ENCODE measurements at places on chromosomes 2 and 18.

GRCh38 chr2:9071032-9071431 is 67.5 kb upstream of the MBOAT2 start:
- DNase-seq = no peak

DNA sequence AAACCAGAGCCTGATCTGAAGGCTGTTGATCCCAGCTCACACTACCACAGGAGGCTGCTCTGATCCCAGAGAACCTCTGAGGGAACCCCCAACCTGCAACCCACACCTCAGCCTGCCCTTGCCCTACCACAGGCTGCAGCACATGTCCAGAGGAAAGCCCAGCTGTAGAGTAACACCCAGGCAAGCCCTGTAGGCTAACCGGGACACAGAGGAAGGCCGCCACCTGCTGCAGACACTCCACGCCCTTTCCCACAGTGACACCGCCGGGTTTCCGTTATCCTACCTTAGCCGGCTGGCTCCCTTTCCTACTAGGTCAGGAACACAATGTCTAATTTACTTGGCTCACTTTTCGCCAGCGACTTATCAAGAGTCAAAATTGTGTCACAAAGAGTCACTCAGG is 266.7 kb upstream of the KLHL29 start:
- DNase-seq = no peak

DNA sequence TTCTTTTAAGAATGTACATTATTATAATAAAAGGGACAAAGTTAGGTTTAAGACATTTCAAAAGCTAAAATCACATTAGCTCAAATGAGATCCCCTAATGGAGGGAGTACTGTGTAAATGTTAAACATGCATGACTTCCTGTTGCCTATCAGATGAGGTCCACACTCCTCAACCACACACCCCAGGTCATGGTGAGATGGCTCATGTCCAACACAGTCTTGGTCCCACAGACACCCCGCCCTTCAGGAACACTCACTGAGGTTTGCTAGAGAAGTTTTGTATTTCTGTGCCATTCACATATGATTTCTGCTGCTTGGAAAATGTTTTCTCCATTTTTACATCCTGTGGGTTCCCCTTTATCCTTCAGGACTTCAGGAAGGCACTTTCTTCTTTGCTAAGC is 491.0 kb downstream of the SOX11 start:
- no peak for DNase-seq

DNA sequence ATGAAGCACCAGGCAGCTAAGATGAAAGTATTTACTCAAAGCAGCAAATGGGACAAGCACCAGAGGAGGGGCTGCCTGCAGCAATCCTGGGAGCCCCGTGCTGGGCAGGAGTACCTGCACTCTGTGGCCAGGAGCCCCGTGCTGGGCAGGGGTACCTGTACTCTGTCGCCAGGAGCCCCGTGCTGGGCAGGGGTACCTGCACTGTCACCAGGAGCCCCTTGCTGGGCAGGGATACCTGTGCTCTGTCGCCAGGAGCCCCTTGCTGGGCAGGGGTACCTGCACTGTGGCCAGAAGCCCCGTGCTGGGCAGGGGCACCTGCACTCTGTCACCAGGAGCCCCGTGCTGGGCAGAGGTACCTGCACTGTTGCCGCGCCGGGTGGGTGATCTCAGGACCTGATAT is 158.6 kb downstream of the MYT1L start:
- no peak for DNase-seq

DNA sequence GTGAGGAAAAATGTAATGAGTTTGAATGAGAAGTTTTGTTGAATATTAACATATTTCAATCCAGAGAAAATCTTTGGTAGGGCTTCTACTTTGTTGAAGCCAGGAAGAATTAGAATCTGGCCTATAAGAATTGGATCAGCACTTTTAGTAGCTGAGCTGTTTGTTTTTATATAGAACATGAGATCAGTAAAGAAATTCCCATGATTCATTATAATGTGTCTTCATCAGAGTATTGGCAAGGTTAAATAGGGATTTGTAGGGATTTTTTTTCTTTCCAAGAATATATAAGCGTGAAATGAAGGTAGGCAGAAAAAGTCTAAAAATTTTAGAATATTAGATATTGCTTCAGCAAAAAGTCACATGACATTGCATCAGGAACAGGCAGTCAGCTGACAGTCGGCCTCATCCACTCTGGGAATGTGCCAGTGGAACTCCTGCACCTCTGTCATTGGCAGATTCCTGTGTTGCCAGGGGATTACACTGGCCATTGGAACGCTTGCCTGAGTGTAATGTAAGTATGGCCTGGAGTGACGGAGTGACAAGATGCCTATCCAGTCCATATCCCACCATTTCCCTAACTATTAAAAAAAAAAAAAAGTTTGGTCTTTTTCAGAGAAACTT is 60.6 kb downstream of the SERTAD2 start:
- DNase-seq = no peak

GRCh38 chr18:903701-904100 is 970 bp upstream of the ADCYAP1 start:
- DNase-seq = peak; percentile 29

- no peak for DNase-seq
These were observed 706 bp downstream of the UBXN2A start for GRCh38 chr2:23940718-23941620.

DNA sequence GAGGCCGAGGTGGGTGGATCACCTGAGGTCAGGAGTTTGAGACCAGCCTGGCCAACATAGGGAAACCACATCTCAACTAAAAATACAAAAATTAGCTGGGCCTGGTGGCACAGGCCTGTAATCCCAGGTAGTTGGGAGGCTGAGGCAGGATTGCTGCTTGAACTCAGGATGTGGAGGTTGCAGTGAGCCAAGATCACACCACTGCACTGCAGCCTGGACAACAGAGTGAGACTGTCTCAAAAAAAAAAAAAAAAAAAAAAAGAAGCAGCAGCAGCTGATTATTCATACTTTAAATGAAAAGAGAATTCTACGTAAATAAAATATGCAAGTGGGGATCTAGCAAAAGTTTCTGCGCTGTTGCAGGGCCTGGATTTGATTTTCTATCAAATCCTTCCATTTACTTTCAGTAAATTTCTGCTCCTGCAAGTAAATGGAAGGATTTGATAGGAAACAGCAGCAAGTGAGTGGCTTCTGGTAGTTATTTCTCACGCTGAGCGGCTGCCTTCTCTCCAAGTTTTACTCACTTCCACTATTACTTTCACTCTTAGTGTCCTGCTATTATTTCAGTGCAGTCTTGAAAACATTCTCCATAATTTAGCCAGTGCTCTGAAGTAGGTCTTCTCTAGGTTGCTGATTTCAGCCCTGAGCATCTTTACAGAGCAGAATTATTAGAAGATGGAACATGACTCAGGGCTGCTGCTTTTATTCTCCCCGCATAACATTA is 68.4 kb downstream of the SLC16A14 start:
- DNase-seq = no peak

DNA sequence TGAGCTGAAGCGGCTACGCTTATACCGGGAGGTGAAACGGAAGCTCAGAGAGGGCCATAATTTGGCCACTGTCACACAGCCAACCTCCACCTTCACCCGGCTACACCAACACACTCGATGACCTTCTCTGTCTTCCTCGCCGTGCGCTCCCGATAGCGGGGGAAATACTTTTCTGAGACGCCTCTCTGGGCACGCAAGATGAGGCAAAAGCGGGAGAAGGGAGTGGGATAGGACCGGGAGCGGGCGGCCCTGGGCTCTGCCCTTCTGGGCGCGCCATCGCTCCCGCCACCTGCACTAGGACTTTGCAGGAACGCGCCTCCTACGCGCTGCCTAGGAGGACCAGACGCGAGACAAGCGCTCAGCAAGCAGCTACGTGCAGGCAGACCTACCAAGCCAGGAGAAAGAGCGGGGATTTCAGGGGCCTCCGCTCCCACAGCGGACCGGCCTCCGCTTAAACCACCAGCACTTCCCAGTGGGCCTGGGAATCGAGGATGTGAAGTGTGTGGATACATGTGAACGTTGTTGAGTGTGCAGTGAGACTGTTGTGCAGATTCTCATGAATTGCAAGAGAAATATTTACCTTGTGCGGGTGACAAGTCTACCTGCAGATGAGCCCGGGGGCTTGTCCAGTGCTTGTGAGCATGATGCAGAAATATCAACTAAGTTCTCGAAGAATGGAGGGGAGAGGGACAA is 11.4 kb downstream of the SIX3 start:
- DNase-seq = no peak

All from astrocyte of the cerebellum (primary cell).